ENCODE measurements at places on chromosomes 3 and 15.

GRCh38 chr3:15451216-15452113 is 24.1 kb downstream of the EAF1 start:
- H3K27ac ChIP-seq, result no peak overlapping the region
- DNase-seq, result no peak
- H3K36me3 ChIP-seq, result no peaks in the 10 kb centered on the region
- H3K27me3 ChIP-seq, result no peaks in the 10 kb centered on the region

DNA sequence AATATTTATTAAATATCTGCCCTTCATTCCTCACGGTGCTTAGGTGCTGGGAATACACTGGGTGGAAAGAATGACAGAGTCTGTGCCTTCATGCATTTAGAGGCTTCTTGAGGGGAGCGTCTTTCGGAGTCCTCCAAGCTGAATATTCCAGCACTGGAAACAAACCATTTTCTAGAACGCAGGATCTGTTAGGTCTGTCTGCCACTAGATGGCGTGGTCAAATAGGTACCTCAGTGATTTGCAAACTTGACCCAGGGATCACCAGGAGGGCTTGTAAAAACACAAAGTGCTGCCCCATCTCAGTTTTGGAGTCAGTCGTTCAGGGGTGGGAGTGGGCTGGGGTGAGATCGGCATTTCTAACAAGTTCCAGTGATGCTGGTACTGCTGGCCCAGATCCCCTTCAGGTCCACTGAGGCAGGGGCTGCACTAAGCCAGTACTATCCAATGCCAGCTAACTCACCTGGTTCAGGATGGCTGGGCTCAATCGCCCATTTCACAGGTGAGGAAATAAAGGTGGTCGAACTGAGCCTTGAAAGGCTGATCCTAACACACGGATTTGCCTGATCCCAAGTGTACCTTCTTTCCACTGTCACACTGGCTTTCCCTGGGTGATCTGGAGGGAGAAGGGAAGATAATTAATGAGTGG is 14.8 kb downstream of the ARNT2 start:
- no peaks in the 10 kb centered on the region for H3K36me3 ChIP-seq
- peaks cover 8% of the 10 kb centered on the region for H3K4me1 ChIP-seq
- H3K27me3 ChIP-seq, result no peaks in the 10 kb centered on the region
- H3K4me3 ChIP-seq, result no peak overlapping the region

GRCh38 chr15:61146091-61146930 is 82.8 kb downstream of the RORA start:
- DNase-seq, result no peak
- no peaks in the 10 kb centered on the region for H3K4me1 ChIP-seq
- H3K4me3 ChIP-seq, result no peak overlapping the region
- H3K27ac ChIP-seq, result no peak overlapping the region

DNA sequence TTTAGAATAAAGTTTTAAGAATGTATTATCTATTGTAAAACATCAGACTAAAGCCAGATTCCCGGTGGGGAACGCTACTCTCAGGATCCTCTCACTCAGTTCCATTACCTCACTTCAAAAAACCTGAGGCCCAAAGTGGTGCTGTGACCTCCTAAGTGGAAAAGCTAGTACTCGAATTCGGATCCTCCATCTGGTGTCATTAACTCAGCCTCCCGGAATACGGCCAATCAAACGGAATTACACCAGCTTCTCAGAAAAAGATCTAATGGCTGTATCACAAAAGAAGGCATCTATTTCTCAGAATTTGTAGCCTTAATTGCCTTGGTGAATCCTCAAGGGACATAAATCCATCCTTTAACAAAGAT is 627 bp downstream of the ACAD11 start:
- H3K27ac ChIP-seq, result peak overlapping the region; percentile 95
- peak overlapping the region; percentile 86 for H3K4me3 ChIP-seq
- no peak for DNase-seq
- H3K4me1 ChIP-seq, result peaks cover 14% of the 10 kb centered on the region
- H3K36me3 ChIP-seq, result no peaks in the 10 kb centered on the region

GRCh38 chr3:155603302-155603701 is 141.6 kb downstream of the PLCH1 start:
- no peaks in the 10 kb centered on the region for H3K4me1 ChIP-seq
- H3K27me3 ChIP-seq, result no peaks in the 10 kb centered on the region
- H3K4me3 ChIP-seq, result no peak overlapping the region
- H3K27ac ChIP-seq, result no peak overlapping the region
- no peak for DNase-seq
- no peaks in the 10 kb centered on the region for H3K36me3 ChIP-seq

DNA sequence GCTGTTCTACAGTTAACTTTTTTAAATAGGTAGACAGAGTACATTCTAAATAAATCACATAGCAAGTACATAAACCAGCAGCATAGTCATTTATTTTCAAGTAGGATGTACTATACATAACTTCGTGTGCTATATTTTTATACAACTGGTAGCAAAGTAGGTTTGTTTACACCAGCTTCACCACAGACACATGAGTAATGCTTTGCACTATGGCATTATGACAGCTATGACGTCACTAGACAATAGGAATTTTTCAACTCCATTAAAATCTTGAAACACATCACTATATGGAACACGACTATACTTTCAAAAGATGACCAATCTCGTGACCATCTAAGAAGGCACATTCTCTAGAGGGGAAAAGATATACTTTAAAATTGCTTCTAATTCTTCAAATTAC is 3.5 kb downstream of the TEX55 start:
- DNase-seq, result no peak
- H3K36me3 ChIP-seq, result no peaks in the 10 kb centered on the region
- H3K4me1 ChIP-seq, result no peaks in the 10 kb centered on the region

- H3K27ac ChIP-seq, result no peak overlapping the region
- no peaks in the 10 kb centered on the region for H3K27me3 ChIP-seq
- no peaks in the 10 kb centered on the region for H3K4me1 ChIP-seq
- H3K4me3 ChIP-seq, result no peak overlapping the region
Measured at GRCh38 chr15:100968050-100968966, 49.2 kb downstream of the LRRK1 start.

DNA sequence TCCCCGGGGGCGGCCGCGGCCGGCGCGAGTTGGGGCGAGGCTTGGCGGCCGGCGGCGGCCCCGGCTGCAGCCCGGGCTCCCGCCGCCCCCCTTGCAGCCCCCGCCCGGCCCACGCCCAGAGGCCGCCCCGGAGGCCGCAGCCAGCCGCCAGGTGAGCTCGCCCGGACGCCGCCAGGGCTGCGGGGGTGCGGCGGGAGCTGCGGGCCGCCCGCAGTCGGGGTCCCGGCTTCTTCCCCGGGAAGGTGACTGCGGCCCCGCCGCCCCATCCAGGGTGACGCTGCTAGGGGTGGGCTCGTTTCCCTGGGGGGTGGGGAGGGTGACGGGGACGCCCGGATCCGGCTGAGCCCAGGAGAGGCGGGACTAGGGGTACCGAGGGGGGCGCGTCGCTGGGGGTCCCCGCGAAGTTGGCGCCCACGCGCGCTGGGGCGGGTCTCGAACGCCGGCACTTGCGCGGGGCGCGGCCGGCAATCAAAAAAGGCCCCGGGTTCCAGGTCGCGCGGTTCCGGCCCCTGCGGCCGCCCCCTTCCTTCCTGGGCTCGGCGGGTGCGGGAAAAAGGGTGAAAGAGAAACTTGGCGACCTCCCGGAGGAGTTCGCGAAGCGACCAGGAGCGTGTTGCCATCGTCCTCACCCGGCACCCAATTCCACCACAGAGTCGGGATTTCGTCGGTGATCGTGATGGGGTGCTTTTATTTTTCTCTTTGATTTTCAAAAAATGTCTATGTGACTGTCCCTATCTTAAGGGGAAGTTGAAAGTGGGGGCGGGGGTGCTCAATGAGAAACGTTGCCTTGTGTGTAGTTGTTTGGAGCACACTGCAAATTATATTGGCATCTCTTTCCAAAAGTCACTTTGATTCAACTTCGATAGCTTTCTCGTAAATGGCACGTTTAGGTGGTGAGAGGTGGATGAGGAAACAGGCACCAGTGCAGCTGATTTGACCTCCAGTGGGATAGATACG is 619 bp downstream of the ATXN7 start:
- peak overlapping the region; percentile 77 for H3K4me3 ChIP-seq
- no peak for DNase-seq
- H3K36me3 ChIP-seq, result no peaks in the 10 kb centered on the region

- H3K27ac ChIP-seq, result no peak overlapping the region
- peaks cover 7% of the 10 kb centered on the region for H3K4me1 ChIP-seq
- DNase-seq, result no peak
Measured at GRCh38 chr15:35674873-35675781, 129.2 kb upstream of the DPH6 start.

DNA sequence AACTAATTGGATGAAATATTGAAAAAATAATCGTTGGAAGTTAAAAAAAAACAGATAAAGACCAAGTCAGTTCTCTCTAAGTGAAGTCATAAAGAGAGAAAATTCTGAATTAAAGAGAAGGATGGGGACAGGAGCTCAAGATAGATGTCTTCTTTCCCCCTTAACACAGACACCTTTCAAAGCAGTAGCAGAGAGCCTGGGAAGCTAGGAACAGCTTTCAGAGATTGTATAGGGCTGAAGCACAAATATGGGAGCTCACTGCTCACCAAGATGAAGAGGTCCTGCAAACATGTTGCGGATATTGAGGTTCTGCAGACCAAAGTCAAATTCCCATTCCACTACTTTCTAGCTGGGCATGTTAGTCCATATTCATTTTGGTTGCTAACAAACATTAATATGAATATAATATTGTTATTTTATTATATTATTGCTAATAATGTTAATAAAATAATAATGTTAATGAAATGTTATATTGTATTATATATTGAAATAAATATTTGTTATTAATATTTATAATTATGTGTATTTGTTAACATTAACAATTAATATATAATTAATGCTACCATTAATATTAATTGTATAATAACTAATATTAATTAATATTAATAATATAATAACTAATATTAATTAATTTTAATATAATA is 319.1 kb downstream of the OXSM start:
- H3K27ac ChIP-seq, result no peak overlapping the region
- H3K4me3 ChIP-seq, result no peak overlapping the region
- no peak for DNase-seq
- H3K27me3 ChIP-seq, result no peaks in the 10 kb centered on the region
- no peaks in the 10 kb centered on the region for H3K36me3 ChIP-seq

DNA sequence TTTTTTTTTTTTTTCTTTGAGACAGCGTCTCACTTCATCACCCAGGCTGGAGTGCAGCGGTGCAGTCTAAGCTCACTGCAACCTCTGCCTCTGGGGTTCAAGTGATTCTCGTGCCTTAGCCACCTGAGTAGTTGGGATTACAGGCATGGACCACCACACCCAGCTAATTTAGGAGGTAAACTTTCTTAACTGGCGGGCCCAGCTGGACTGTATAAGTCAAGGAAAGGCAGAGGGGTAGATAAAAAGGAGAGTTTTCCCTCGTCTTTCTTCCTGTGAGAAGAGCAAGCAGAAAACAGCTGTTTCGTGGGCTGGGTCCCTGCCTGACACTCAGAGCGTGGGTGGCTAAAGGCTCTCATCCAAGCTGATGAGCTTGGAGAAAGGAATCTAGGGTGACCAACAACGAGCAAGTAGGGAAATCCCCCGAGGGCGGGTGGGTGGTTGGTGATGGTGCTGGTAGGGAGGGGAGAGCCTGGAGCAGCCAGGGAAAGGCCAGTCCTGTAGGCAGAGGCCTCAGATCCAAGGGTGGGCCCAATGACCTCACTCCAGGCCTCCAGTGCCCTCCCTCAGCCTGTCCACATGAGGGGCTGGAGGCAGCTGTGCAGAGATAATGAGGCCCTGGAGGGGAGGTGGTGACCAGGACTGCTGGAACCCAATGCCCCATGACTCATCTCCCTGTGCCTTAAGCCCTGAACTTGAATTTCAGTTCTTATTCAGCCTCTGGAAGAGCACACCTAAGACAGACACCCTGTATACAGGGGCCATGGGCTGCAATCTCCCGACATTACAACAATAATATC is 43.1 kb upstream of the LIMD1 start:
- peak; percentile 56 for DNase-seq
- H3K4me1 ChIP-seq, result peaks cover 41% of the 10 kb centered on the region
- H3K4me3 ChIP-seq, result no peak overlapping the region
- H3K27me3 ChIP-seq, result no peaks in the 10 kb centered on the region
- no peaks in the 10 kb centered on the region for H3K36me3 ChIP-seq
- peak overlapping the region; percentile 70 for H3K27ac ChIP-seq

DNA sequence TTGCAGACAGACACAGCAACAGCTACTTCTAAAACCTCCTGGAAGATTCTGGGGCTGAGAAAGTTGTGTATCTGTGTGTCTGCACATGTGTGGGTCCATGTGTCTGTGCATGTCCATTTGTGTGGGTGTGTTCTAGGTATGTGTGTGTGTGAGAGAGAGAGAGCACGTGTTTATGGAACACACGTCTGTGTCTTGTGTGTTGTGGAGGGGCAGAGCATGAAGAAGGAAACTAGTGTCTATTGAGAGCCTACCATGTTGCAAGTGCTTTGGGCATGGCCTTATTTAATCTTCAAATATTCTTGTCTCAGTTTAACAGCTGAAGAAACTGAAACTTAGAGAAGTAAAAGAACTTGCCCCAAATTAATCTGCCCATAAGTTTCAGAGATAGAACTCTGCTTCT is 327.5 kb downstream of the UACA start:
- no peak overlapping the region for H3K27ac ChIP-seq
- H3K4me3 ChIP-seq, result no peak overlapping the region
- DNase-seq, result no peak
- no peaks in the 10 kb centered on the region for H3K36me3 ChIP-seq
- H3K4me1 ChIP-seq, result peaks cover 16% of the 10 kb centered on the region

- no peak overlapping the region for H3K4me3 ChIP-seq
- no peak for DNase-seq
- no peaks in the 10 kb centered on the region for H3K36me3 ChIP-seq
- H3K4me1 ChIP-seq, result no peaks in the 10 kb centered on the region
- H3K27me3 ChIP-seq, result no peaks in the 10 kb centered on the region
Measured at GRCh38 chr3:112027826-112028225, 6.7 kb upstream of the TMPRSS7 start.

DNA sequence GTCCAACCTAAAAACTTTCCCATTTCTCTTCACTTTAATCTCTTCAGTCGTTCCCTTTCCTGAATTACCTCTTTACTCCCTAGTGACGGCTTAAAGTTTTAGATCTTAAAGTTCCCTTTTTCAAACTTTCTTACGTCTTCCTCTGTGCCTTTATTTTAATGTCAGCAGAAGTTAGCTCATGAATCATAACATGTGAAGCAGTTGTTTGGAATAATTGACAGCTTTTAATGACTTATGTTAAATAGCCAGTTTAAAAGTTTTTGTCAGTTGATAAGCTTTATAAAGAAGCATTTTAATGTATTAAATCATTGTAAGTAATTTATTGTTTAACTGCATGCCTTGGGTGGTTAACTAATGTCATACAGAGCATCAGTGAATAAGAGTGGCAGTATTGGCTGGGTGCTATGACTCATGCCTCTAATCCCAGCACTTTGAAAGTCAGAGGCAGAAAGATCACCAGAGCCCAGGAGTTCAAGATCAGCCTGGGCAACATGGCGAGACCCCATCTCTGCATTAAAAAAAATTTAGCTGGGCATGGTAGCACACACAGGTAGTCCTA is 33.9 kb downstream of the PIK3CA start:
- H3K27me3 ChIP-seq, result no peaks in the 10 kb centered on the region
- H3K4me1 ChIP-seq, result peaks cover 6% of the 10 kb centered on the region
- H3K36me3 ChIP-seq, result no peaks in the 10 kb centered on the region
- no peak overlapping the region for H3K27ac ChIP-seq

- no peak for DNase-seq
- H3K36me3 ChIP-seq, result no peaks in the 10 kb centered on the region
- H3K27me3 ChIP-seq, result no peaks in the 10 kb centered on the region
- H3K27ac ChIP-seq, result no peak overlapping the region
- no peaks in the 10 kb centered on the region for H3K4me1 ChIP-seq
Measured at GRCh38 chr3:137463131-137463530, 301.0 kb upstream of the SOX14 start.

- no peaks in the 10 kb centered on the region for H3K27me3 ChIP-seq
- no peaks in the 10 kb centered on the region for H3K36me3 ChIP-seq
- H3K4me1 ChIP-seq, result peaks cover 33% of the 10 kb centered on the region
- H3K27ac ChIP-seq, result no peak overlapping the region
Measured at GRCh38 chr3:88812576-88812975, 294.8 kb upstream of the EPHA3 start.

GRCh38 chr3:125624341-125624740 is 29.0 kb upstream of the OSBPL11 start:
- no peaks in the 10 kb centered on the region for H3K36me3 ChIP-seq
- H3K27ac ChIP-seq, result no peak overlapping the region
- no peak for DNase-seq
